ENCODE measurements at places on chromosomes 2 and 18.

DNA sequence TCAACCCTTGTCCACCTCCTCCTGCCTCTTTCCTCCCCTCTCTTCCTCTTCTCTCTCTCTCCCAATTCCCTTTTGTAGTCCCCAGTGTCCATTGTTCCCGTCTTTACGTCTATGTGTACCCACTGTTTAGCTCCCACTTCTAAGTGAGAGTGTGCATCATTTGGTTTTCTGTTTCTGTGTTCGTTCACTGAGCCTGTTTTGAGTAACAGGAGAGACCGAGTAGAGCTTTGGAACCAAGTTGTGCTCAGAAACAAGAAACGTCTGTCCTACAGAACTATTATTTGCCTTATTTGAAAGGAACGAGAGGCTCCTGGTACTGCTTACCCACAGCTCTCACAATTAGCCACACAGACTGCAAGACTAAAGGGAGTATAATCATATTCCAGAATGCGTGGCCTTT is 50.1 kb upstream of the MAPRE2 start:
- no peak for DNase-seq

DNA sequence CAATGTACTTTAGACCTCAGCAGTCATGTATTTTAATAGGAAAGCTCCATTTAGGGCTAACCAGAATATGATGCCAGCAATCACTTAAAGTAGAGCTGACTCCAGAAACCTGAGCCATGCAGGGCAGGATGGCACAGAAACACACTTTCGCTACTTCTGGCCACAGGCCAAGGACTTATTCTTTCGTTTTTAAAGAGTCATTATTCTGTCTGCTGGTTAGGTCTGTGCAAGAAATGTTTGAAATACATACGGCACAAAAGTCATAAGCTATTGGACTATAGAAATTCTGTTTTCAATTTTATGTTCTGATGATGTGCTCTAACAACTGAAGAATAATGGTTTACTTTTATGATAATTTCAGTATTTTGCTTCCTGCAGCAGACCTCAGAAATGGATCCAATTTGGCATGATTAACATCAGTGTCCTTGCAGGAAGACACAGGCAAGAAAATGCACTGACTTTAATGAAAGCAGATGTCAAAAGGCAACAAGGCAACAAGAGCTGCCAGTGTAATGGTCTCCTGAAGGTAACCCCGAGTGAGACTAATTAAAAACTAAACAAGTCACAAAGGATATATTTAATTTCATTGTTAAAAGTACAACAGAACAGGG is 114.4 kb upstream of the CHRNA1 start:
- DNase-seq = no peak

GRCh38 chr18:39371996-39372395 is 1806.4 kb upstream of the CELF4 start:
- DNase-seq = no peak

- no peak for DNase-seq
These were observed 63.7 kb downstream of the BABAM2 start for GRCh38 chr2:27954221-27954673.

- no peak for DNase-seq
These were observed 548.9 kb upstream of the CDH2 start for GRCh38 chr18:28725876-28726275.

GRCh38 chr2:225660262-225661131 is 261.0 kb downstream of the NYAP2 start:
- DNase-seq = peak; percentile 56

DNA sequence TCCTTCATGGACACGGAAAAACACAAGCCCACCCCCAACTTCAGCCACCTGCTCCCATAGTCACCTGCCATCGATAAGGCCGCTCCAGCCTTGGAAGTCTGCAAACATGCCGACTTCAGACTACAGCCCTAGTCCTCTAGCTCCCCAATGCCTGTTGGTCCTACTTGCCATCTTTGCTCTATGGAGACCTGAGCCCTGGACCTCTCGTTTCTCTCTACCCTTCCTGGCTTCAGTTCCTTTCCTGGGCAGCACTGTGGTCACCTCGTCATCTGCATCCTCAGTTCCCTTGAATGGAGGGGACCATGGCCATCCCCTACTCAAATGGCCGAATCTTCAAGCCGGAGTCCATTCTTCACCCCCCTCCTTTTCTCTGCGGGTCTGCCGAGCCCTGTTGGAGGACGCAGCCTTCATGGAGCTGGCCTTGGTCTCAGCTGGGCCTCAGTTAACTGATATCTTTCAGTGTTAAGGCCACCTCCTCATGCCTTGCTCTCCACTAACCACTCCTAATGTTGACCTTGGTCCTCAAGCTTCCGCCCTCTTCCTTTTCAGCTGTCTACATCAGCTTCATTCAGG is 47.7 kb upstream of the GBX2 start:
- no peak for DNase-seq

DNA sequence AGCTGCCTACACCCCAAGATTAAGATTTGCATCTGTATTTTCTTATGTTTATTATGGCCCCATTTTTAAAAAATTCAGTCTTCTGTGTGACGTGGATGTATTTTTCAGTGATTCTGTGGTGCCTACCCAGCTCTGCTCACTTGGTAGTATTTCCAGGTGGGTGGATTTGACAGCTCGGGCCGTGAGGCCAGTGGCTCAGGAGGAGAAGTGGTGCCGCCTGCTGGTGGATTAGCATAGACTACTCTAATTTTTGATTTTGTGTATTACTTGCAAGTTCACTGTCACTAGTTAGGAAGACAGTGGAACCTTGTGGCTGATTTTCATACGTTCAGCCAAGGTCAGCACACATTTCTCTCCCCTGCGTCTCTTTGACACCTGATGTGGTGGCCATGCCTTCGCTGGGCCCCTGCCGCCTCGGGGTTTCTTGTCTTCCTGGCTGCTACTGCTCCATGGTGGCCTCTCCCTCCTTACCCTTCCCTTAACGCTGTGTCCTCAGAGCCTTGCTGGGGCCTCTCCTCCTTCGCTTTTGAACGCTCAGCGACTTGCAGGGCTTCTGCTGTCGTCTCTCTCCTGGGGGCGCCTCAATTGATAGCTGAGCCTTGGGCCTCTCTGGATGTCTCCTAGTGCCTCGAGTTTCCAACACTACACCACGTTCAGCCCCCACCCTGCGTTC is 89.4 kb downstream of the DGKD start:
- no peak for DNase-seq

GRCh38 chr2:283996-284794 is 3.7 kb downstream of the ALKAL2 start:
- DNase-seq = no peak

GRCh38 chr2:95059656-95060370 is 34.3 kb downstream of the MAL start:
- no peak for DNase-seq

DNA sequence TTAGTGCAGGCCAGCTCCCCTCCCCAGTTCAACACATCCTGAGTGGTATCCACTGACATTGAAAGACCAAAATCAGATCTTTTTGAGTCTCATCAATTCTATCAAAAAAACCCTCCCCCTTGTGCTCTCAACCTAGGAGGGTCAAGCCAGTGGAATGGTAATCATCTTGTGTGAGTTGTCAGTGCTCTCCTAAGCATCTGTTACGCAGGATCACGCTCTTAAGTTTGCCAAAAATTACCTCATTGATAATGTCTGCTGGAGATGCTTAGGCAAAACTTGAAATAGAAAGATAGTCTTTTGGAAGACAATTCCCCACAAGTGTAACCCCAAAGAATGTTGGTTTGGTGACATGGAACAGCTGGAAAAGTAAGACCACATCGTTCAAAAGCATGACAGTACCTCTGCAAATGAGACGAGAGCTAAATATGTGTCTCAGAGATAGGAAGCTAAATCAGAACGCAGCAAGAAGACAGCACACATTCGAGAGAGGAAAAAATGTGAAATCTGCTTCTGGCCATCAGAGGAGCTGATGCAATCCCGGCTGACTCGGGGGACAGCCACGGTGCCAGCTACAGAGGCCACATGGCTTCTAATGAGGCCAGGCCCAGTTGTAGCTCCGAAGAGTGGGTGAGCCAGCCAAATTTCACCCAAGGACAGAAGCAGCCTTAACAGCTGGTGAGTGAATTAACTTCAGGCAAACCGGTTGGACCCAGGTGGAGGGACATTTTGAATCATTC is 753.9 kb downstream of the RNF144A start:
- DNase-seq = no peak

DNA sequence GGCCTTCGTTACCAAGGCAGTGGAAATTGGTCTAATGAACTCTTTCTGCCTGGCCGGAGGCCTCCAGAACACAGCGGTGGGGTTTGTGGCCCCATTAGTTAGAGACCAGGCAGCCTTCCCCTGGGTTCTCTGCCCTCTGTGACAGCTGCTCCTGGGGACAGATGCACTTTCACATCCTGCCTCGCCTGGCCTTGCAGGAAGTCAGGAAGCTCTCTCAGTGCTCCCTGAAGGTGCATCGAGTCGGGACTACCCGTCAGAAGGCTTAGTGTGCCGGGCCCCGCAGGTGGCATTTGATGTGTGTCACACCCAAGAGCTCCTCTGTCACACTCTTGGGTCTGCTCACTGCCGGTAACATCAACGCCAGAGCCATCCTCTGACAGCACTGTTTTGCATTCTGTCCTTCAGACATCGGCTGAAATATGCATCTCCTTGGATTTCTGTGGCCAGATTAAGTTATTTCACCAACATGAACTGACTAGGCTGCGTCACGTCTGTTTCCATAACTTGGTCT is 158.3 kb downstream of the LDLRAD4 start:
- DNase-seq = no peak

DNA sequence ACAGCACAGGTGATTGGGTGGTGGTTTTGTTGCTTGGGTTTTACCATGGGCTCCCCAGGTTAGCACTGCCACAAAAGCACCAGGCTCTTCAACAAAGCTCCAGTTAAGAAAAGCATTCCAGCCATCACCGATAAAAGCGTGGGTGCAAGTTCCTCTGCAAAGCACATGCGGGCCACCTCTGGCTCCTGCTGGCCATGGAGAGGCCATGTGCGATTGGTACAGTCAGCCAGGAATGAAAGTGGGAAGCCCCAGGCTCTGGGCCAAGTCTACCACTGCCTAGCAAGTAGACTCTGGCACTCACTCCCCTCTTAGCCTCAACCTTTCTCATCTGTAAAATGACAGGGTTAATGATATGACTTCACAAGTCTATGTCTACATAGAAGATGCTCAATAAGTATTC is 36.0 kb downstream of the BCL11A start:
- no peak for DNase-seq

DNA sequence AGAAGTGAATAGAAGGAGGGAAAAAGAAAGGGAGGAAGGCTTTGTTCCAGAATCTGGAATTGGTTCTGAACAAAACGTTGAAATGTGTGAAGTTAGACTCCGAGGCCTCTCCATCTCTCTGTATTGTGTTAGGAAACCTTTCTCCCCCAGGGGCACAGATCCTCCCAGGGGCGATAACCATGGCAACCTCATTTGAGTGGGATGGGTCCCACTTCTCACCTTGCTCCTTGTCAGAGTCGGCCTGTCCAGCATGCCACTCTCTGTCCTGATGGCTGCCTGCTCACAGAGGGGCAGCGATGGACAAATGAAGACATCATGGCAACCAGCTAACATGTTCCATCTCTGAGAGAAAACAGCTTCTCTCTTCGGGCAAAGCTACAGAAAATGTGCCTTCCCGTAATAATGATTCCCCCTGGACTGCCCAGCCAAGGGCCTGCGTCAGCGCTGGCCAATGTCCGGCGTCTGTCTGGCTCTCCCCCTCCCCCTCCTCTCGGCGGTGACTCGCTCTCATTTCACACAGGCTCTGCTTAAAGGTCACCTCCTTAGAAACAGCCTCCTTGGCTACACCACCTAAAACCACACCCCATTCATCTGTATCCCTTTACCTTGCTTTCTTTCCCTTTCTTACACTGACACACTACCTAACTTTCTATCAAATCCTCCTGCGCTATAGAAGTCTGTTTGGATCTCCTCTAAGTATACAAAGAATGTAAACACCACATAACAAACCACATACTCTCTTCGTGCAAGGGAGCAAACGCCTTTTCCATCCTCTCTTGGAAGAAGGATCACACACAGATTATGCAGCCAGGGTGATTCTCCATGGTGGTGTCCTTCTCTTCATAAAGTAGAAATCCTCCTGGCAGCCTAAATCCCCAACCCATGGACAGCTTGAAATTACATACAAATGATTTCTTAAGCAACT is 32.1 kb upstream of the TTC39C start:
- no peak for DNase-seq

GRCh38 chr2:49686897-49687442 is 532.7 kb upstream of the FSHR start:
- no peak for DNase-seq

DNA sequence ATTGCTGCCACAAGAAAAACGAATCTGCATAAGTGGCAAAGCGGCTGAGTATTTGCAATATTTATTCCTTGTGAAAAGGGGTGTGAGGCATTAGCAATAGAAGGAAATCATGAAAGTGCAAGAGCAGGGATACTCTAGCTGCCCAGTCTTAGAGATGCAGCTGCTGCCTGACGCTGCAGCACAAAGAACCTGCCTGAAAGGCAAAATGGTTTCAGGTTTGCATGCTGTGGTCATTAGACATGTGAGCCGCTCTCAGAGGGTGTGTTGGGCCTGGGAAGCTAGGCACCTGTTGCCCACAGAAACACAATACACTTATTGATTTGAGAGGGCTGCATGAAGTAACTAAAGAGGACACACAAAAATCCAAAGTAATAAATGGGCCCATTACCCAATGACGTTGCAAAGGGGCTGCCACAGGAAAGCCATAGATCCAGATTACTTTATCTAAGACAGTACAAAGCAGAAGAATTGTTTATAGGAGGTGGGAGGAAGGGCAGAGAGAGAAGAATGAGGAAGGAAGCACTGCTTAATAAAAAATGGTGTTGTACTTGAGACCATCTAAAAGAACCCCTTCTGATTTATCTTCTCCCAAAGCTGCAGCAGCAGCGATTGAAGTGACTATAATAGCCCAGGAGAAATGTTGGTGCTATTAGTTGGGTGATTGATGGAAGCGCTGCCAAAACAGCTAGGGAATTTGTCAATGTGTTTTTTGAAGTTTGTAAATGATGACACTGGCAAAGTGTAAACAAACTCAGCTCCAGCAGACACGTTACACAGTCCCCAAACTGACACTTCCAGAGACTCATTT is 492.4 kb upstream of the ACVR2A start:
- DNase-seq = peak; percentile 18

DNA sequence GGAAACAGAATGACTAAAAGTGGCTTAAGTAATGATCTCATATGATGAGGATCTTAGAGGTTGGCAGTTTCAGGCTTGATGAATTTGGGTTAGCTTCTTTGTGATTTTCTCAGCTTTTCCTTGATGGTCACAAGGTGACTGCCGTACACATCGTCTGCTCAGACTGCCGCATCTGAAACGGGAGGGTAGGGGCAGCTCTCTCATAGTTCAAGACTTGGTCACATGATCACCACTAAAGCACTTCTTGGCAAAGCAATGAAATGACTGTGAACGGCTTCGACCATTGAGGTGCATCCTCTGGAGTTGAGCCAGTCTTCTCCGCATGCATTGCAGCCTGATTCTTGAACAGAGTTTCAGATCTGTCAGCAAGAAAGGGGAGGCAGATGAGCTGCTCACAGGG is 43.8 kb downstream of the LPIN1 start:
- DNase-seq = no peak

DNA sequence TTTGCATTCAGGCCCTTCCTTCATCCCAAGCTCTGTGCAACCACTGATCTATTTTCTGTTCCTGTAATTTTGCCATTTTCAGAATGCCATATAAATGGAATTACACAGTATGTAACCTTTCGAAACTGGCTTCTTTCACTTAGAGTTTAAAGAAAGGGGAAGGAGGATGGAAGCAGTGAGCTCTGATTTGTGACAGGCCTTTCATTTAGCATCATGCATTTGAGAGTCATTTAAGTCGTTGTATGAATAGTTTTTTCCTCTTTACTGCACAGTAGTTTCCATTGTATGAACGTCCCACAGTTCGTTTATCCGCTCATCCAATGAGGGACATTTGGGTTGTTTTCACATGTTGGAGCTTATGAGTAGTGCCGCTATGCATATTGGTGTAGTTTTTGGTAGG is 67.0 kb downstream of the LBH start:
- no peak for DNase-seq

All from NCI-H1930 (cell line).